ENCODE measurements at places on chromosomes 6 and 20.
A peak's percentile ranks its signal among the peaks of the same experiment; 100 is the strongest.

DNA sequence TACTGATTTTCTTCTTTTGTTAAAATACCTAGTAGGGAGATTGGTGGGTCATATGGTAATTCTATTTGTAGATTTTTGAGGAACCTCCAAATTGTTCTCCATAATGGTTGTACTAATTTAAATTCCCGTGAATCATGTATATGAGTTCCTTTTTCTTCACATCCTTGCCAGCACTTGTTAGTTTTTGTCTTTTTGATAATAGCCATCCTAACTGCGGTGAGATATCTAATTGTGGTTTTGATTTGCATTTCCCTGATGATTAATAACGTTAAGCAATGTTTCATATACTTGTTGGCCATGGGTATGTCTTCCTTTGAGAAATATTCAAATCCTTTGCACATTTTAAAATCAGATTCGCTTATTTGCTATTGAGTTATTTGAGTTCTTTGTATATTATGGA, 110.9 kb downstream of the JAG1 start:
- DNase-seq = no peak

DNA sequence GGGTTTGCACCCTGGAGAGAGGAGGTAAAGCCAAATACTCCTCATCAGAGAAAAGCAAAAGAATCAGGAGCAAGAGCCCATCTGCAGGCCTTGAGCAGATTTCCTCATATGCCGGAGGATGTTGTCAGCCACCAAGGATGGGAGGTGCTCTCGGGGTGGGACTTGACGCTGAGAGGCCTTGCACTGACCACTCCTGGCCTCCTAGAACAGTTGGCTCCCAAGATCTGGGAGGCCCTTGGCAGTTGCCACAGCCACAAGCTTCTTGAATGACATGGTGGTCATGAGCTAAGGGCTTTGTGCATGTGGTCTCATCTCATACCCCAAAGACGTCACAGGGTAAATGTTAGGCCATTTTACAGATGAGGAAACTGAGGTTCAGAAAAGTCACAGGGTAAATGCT, 75.2 kb upstream of the PMEPA1 start:
- no peak for DNase-seq

DNA sequence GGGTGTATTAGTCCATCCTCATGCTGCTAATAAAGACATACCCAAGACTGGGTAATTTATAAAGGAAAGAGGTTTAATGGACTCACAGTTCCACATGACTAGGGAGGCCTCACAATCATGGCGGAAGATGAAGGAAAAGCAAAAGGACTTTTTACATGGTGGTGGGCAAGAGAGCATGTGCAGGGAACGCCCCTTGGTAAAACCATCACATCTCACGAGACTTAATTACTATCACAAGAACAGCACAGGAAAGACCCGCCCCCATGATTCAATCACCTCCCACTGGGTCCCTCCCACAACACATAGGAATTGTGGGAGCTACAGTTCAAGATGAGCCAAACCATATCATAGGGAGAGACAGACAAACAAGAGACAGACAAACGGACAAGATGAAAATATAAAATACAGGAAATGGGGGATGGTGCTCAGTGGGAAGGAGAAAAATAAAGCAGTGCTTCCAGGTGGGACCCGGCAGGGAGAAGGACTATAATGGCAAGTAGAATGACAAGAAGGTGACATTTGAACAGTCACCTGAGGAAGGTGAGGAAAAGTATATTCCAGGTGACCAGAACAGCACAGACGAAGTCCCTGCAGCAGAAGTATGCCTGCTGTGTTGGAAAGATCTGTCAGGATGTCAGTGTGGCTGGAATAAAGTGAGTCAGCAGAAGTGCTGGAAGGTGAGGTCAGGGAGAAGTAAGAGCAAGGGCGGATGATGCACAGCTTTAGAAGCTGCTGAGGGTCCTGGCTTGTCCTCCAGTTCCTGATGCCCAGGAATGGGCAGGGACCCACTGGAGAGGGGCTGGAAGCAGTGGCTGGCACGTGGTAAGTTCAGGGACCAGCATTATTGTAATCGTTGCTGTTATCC, 61.1 kb downstream of the SLC2A10 start:
- no peak for DNase-seq

DNA sequence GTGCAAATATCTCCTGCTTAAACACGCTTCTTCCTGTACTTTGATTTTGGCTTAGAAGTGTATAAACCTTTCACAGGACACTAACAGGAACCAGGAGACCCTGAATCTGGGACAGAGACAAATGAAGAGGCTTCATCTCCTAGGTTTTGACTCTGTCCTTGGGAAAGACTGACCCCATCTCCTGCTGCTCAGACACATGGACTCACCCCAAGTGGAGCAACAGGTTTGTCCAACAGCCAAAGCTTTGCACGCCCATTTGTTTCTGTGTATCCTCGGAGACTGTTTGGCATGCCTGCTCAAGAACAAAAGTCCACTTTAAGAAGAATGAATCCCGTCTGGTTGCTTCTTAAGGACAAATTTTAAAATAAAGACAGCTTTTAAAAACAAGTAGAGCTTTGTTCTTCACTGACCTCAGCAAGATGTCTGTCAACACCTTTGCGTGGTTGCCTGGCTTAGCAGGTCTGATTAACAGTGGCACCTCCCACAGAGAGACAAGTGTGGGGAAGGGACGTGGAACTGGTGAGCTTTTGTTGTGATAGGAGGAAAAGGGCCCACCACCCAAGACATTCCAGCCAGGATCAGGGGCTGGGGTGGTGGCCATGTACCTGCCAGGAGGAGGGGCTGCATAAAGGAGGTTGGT, 202.6 kb downstream of the SOD2 start:
- no peak for DNase-seq

DNA sequence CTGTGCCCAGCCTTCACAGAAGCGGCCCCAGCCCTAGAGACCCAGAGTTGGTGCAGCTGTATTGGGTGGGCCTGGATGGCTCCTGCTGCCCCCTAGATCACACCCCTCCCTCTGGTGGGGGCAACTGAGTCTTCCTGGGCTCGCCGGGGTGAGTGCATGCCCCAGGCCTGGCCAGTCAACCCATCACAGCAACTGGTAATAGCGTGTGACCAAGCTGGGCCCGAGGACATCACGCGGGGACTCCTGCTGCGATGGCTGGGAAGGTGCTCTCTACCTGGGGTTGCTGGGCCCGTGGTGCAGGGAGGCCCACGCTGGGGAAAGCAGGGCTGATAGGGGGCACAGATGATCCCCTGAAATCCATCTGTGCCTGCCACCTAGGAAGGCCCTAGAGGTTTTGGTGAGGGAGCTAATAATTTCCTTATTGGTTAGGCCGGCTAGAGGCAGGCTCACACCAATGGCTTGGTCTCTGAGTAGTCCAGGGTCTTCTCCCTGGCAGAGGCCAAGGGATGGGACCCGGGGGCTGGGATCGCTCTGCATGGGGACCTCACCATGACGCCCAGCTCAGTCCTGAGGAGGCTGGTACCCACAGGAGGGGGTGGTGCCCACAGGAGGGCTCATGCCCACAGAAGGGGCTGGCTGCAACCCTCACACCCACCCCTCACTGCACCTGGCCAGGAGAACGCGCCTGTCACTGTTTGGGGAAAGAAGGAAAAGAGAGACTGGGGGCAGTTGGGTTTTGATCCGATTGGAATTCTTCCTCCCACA, 103.9 kb downstream of the ASXL1 start:
- DNase-seq = no peak

DNA sequence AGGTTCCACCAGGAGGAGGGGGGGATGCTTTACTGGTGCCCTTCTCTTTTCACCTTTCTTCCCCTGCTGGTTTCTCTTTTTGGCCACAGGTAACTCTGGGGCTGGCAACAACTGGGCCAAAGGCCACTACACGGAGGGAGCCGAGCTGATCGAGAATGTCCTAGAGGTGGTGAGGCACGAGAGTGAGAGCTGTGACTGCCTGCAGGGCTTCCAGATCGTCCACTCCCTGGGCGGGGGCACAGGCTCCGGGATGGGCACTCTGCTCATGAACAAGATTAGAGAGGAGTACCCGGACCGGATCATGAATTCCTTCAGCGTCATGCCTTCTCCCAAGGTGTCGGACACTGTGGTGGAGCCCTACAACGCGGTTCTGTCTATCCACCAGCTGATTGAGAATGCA, 4.4 kb downstream of the TUBB1 start:
- no peak for DNase-seq

DNA sequence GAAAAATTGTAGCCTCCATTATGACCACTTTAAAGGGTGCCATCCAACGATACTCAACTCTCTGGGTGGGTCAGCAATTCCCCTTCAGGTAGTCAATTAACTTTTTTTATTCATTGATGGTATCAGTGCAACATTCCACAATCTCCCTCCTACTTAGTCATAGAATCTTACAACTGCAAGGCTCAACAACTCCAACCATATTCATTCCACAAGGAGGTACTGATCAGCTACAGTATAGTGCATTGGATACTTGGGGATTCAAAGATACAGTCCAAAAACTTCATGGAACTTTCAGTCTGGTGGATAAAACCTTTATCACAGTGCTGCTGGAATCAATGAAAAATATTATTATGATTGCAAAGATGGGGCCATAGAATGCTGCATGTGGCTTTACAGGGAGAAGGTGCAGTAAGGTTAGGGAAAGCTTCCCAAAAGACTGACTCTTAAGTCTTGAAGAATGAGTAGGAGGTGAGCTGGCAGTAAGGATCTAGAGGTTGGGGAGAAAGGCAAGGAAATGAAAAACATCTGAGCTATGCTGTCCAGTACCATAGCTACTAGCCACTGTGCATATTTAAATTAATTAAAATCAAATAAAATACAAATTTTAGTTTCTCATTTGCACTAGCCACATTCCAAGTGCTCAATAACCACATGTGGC, 314.7 kb upstream of the PRDM1 start:
- no peak for DNase-seq

DNA sequence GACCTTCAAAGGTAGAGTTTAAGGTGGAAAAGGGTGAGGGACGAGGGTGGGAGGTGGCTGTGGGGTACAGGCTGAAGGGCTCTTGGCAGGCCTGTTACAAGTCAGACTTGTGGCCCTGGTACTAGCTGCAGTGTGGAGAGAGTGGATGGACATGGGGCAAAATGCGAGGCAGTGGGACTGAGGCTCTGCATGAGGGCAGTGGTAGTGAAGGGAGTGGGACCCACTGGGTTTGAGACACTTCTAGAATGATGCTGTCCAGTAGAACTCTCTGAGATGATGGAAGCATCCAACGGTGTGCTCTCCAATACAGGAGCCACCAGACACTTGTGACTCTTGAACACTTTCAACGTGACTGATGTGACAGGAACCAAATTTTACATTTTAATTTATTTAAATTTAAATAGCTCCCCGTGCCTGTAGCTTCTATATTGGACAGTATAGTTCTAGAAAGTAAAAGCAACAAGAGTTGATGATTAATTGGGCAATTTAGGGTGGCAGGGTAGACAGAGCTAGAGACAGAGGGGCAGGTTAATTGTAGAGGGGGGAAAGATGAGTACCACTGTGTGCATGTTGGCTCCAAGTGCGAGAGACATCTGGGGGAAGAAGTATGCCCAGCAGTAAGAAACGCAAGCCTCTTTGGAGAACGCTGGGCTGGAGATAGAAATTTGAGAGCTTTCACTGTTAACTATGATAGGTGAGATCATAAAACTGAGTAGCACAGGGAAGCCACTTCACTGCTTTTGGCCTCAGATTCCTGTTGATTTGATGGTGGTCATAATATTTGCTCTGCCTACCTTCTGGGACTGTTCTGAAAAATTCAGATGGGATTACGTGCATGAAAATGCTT, 77.5 kb downstream of the TXNDC5 start:
- no peak for DNase-seq

- no peak for DNase-seq
Measured at GRCh38 chr6:31908791-31909190, 6.9 kb upstream of the ZBTB12 start.

GRCh38 chr20:26208296-26209091, 511.8 kb upstream of the ZNF337 start:
- DNase-seq = peak; percentile 68

DNA sequence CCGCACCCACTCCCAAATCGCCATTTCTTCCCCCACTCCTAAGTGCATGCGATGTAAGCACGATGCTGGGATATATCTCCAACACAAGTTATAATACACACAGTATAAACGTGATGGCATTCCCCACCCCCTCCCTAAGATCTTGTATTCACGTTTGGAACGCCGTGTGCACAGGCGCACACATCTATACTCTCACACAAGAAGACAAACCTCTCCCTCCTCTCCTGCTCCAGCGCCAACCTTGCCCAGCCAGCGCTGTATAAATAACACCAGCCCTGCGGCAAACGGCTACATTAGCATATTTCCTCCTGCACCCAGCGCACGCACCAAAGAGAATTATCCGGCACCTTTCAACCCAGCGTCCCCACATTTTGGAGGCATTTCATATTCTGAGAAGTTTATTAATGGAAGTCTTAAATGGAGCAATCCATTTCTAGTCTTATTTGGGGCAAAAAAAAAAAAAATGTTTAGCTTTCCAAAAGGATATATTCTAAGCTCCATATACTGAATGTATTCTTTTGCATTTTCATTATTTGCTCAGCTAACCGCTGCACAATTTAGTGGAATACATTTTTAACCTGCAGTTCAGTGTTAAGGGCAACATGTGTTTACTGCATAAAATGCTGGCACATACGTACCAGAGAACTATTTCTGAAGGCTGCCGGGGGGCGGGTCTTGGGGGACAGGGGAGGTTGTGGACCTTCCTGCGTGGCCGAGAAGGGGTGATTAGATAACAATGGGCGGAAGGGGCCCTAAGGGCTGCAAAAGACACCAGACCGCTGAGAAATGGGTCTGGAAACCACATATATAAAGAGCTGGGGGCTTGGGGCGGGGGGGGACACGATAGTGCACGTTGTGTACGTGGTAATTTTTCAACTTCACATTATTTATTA, 1.1 kb upstream of the SLC22A23 start:
- DNase-seq = peak; percentile 56

GRCh38 chr6:46490425-46491200, 636 bp downstream of the RCAN2 start:
- DNase-seq = no peak

- DNase-seq = no peak
Measured at GRCh38 chr20:1895674-1896483, 672 bp downstream of the SIRPA start.

DNA sequence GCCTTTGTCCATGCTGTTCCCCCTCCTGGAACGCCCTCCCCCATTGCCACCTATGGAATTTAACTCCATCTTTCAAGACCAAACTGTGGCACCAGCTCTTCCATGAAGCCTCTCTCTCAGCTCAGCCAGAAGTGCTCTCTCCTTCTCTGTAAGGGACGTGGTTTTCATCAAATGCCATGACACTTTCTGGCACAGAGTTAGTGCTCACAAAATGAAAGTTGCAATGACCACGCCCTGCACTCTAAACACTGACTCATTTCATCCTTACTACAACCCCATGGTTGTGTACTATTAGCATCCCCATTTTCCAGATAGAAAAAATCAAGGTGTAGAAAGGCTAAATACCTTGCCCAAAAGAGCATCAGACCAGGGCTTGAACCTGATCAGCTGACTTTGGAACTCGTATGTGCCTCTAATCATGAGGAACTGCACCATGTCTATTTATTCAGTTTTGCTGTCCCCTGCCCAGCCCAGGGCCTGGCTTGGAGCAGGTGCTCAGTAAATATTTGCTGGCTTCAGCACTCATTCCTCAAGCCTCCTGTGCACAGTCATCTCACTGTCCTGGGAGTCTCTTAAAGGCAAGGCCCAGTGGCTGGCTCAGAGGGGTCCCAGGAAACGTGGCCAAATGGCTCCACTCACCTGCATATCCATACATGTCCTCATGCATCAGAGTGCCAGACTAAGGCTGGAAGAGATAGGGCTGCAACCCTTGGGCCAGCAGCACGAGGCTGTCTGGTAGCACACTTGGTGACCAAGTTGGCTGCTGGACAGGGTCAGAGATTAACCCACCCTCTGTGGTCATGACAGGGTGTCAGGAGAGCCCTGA, 77.9 kb downstream of the MRPL14 start:
- DNase-seq = no peak

GRCh38 chr6:22164236-22164635, 132.6 kb downstream of the PRL start:
- DNase-seq = no peak

GRCh38 chr20:31663838-31664695, 26.4 kb downstream of the COX4I2 start:
- no peak for DNase-seq
